IMR-90 (cell line): ENCODE measurements at places on chromosomes 6 and 20. TPM values are rescaled to one million over a fixed set of nuclear protein-coding genes. Genes with fewer than 3 reads are reported as not detected.

DNA sequence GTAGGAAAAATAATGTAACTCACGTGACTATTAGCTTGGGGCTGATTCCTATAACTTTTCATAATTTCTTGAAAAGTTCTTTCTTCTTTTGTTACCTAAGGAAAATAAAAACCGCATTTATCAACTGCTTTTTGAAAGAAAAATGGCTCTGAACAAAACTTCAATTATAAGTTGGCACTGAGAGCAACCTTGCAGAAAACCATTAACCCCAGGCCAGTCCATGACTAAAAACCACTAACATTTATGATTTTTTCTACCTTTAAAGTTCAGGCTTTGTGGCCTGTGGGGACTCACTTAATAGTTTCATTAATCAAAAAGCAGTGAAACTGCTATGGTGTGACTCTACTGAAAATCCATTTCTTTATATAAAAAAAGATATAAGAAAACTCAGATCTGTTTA, 69.1 kb upstream of the SAMHD1 start:
- no peak for DNase-seq

DNA sequence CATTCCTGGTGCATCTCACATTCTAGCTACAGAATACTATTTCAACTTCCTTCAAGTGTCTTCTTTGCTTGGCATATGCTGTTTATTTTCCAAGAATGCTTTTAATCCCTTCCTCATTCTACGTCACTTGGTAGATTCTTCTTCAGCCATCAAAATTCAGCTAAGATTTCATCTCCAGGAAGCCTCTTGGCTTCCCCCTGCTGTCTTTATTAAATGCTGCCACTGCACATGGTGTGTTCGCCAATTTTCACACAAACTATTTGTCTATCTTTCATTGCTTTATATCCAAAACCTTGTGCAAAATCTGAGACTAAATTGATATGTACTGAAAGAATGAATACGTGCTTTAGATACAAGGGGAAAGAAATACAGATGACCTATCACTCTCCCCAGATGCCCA, 253.0 kb downstream of the RFPL4B start:
- DNase-seq = no peak

DNA sequence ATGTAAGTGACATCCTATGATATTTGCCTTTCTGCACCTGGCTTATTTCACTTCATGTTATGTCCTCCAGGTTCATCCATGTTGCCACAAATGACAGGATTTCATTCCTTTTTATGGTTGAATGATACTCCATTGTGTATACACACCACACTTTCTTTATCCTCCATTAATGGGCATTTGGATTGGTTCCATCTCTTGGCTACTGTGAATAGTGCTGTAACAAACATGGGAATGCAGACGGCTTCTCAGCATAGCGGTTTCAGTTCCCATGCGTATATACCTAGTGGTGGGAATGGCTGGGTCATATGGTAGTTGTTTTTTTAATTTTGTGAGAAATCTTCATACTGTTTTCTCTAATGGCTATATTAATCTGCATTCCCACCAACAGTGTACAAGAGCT, 14.8 kb downstream of the MTHFD1L start:
- no peak for DNase-seq

GRCh38 chr6:86871681-86872080, 65.6 kb upstream of the HTR1E start:
- DNase-seq = no peak

GRCh38 chr6:32785781-32786533, 22.6 kb upstream of the HLA-DQB2 start:
- DNase-seq = peak; percentile 49

DNA sequence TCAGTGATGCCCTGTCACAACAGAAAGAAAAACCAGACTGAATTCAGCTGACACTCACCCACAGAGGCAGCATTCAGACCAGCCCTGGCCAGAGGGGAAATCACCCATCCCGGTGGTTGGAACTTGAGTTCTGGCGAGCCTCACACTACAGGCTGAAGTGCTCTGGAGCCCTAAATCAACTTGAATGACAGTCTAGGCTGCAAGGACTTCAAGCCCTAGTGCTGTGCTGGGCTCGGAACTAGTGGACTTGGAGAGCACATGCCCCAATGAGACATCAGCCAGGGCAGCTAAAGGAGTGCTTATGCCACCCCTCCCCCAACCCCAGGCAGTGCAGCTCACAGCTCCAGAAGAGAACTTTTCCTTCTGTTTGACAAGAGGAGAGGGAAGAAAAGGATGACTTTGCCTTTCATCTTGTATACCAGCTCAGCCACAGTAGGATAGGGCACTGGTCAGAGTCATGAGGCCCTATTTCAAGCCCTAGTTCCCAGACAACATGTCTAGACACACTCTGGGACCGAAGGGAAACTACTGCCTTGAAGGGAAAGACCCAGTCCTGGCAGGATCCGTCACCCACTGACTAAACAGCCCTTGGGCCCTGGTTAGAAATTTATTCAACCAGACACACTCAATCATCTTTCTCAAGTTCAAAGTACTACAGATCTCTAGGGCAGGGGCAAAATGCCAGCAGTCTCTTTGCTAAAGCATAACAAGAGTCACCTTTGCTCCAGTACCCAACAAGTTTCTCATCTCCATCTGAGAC, 43.2 kb upstream of the PNRC1 start:
- DNase-seq = no peak

DNA sequence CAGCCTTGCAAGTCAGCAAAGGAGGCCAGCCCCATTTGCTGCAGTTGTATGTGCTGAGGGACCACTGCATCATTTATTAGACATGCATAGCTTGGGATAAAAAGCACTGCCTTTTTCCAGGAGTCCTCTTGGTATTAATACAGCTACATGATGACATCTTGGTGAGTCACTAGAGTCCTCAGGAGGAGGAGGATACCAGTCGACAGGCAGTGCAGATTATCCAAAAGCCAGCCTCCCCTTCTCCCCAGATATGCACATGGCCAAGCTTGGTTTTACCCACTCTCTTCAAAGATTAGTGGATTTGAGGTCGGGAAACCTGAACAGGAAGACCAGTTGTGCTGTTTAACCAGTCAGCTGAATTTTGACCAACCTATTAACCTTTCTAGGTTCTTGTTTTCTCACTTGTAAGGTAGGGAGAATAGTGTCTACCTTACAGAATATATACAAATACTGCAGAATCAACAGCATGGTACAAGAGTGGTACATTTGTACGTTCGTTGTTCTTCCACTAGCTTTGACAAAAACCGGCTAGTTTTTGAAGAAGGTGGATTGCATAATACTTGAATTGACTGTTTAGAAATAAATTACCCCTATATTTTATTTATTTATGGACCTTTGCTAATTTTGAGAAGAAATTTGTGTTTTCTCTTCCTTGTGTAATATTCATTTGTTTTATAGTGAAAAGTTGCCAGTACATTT, 31.9 kb downstream of the VAPB start:
- peak; percentile 86 for DNase-seq

GRCh38 chr6:159615918-159616317, 77.1 kb downstream of the SOD2 start:
- DNase-seq = no peak

GRCh38 chr6:36377594-36377993, 9.9 kb downstream of the ETV7 start:
- DNase-seq = no peak

GRCh38 chr6:131854803-131855202, 47.0 kb downstream of the ENPP1 start:
- peak; percentile 13 for DNase-seq

DNA sequence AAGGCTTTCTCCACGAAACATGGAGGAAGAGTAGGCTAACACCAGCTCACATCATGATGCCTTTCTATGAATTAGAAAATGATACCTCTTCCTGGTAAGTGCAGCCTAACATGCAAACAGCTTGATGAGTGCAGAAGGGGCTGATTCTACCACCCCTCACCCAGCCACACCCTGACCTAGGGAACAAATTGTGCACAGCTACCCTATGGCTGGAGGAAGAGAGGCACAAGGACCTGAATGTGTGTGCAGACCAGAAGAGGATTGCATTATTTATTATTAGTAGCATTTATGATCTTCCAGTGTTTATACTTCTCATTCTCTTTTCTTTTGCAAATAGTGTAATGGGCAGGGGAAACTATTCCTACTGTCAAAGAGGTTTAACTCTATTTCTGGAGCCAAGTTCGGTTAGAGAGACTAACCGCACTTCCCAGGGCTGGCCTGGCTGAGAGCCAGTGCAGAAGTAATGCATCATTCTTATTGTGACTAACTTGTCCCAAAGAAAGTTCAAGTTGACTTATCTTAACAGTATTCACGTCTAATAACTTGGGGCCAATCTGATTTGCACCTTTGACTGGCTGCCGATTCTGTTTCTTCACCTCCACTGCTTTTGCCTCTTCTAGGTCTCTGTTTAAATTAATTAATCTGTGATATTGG, 237.5 kb downstream of the CD83 start:
- DNase-seq = peak; percentile 88

DNA sequence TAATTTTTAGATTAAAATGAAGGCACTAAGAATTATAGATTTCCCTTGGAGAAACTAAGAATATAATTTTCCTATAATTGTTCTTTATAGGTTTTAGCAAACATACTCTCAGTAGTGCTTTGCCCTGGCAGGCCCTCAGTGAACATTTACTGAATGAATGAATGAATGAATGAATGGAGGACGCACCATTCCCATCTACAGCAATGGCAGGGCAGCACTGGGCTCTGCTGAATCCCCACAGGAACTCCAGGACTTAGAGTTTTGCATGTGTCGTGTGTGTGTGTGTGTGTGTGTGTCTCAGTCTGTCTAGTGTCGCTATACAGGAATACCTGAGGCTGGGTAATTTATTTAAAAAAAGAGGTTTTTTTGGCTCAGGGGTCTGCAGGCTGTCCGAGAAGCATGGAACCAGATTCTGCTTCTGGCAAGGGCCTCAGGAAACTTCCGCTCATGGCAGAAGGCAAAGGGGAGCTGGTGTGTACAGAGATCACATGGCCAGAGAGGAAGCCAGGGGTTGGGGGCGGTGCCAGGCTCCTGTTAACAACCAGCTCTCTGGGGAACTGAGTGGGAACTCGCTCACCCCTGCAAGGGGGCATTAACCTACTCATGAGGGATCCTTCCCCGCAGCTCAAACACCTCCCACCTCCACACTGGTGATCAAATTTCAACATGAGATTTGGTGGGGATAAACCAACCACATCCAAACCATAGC, 20.1 kb downstream of the RNASET2 start:
- no peak for DNase-seq

DNA sequence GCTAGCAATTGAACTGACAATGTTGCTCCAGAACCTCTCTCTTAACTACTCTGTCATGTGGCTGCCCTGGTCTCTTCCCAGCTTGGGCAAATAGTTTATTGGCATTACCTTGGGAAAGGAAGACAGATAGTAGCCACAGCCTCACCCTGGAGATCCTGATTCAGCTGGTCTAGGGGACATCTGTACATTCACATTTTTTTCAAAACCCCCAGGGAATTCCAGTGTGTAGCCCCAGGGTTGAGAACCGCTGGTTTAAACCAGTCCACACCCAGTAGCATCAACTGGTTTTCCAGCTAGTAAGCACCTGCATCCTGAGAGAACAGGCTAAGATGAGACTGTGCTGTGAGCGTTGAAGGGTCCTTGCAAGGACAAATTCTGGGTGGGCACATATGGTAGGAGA, 9.6 kb downstream of the SCUBE3 start:
- DNase-seq = no peak

DNA sequence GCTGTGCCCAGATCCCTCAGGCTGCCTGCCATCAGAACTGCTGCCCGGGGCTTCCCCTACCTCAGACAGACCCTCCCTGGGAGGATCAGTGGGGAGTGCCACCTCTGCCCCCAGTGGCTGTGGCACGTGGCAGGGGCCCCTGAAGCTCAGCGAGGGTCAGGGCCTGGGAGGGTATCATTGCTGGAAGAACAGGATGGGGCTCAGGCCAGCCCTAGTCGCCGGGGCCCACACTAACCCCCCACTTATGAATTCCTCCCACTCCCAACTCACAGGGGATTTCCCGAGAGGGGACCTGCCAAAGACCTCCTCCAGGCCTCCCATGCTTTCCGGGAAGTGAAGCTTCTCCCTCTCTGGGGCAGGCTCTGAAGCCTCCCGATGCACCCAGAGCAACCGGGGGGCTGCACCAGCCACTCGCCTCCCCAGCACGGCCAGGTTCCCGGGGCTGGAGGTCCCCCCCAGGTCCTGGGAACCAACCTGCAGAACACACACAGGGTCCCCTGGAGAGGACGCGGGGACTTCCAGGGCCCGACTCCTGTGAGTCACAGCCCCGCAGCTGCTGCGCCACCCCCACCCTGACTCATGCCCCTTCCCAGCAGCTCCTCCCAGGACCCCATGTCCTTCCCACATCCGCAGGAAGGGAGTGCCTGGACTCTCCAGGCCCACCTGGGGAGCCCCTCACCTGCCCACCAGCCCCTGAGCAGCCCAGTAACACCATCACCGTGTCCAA, 2.5 kb downstream of the TNFRSF6B start:
- DNase-seq = peak; percentile 94

- no peak for DNase-seq
Observed at GRCh38 chr6:170025341-170025911, 265.5 kb downstream of the DLL1 start.

- DNase-seq = peak; percentile 45
Observed at GRCh38 chr6:84428300-84428907, 201.0 kb upstream of the CEP162 start.

- no peak for DNase-seq
Observed at GRCh38 chr20:32132911-32133549, 23.5 kb downstream of the TM9SF4 start.

- no peak for DNase-seq
Observed at GRCh38 chr6:90238496-90239266, 58.0 kb downstream of the BACH2 start.

The MAP3K7 gene
- total RNA-seq = 29.9 and 40.8 TPM in 2 replicates

The BPIFA1 gene
- not detected in 2 replicates for total RNA-seq

The PEX3 gene
- 13.3 and 16.4 TPM in 2 replicates for total RNA-seq

The ADAM33 gene
- total RNA-seq = under 0.01 and 0.18 TPM in 2 replicates

The CAGE1 gene
- under 0.01 TPM in 1 of 2 replicates, not detected in the other for total RNA-seq

The CCN2 gene
- total RNA-seq = 148 and 211 TPM in 2 replicates

The SOX18 gene
- total RNA-seq = not detected in 2 replicates

The FOXQ1 gene
- not detected in 2 replicates for total RNA-seq

The CYP21A2 gene
- total RNA-seq = not detected in 2 replicates

The PHACTR2 gene
- total RNA-seq = 74.2 and 76.9 TPM in 2 replicates

The HLA-DOA gene
- total RNA-seq = not detected in 2 replicates

The CTSA gene
- 19.0 and 30.3 TPM in 2 replicates for total RNA-seq

The GRIK2 gene
- 15.2 and 15.8 TPM in 2 replicates for total RNA-seq

The TNFAIP3 gene
- 4.4 and 5.0 TPM in 2 replicates for total RNA-seq

The C6orf52 gene
- total RNA-seq = not detected in 2 replicates

The HTR1B gene
- total RNA-seq = under 0.01 and 0.36 TPM in 2 replicates

The ALDH5A1 gene
- total RNA-seq = 0.28 and 0.36 TPM in 2 replicates
